ENCODE measurements at places on chromosomes 11 and 22. TPM values are rescaled to one million over a fixed set of nuclear protein-coding genes. Genes with fewer than 3 reads are reported as not detected.

RAB39A gene
- not detected for total RNA-seq

CHEK1 gene
- total RNA-seq: 16.6 TPM

ANO5 gene
- 0.59 TPM for total RNA-seq

APOL5 gene
- not detected for total RNA-seq

POU2AF2 gene
- total RNA-seq: not detected

GGTLC3 gene
- not detected for total RNA-seq

GDPD4 gene
- total RNA-seq: not detected

IGSF9B gene
- 0.36 TPM for total RNA-seq

LRRC4C gene
- total RNA-seq: 2.2 TPM

PARVA gene
- total RNA-seq: 83.7 TPM

LUZP2 gene
- total RNA-seq: not detected

MMP11 gene
- 23.5 TPM for total RNA-seq

GRAP2 gene
- not detected for total RNA-seq

FOXRED2 gene
- total RNA-seq: 15.9 TPM

Data from osteoblast (primary cell).